ENCODE measurements at places on chromosomes 6 and 20.

- no peak for DNase-seq
Observed at GRCh38 chr6:48714250-48714649, 603.3 kb upstream of the PTCHD4 start.

- DNase-seq, result no peak
Observed at GRCh38 chr6:53090576-53090975, 25.4 kb downstream of the FBXO9 start.

- peak; percentile 17 for DNase-seq
Observed at GRCh38 chr6:139540276-139540675, 165.8 kb upstream of the CITED2 start.

DNA sequence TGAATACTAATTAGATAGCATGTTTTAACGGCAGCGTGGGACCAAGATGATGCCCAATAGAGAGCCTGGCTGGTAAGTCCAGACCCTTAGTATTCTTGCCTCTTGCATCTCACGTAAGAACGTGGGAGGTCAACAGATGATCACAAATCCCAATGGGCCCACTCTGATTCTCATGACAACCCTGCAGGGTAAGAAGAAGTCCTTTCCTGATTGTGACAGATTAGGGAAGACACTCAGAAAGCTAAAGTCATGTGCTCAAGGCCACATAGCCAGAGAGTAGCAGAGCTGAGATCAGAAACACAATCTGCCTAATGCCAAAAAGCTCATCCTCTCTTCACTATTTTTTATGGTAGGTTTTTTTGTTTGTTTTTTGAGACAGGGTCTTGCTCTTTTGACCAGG is 103.8 kb downstream of the RALGAPA2 start:
- no peak for DNase-seq

- no peak for DNase-seq
Observed at GRCh38 chr20:63085151-63085861, 78.5 kb upstream of the BHLHE23 start.

DNA sequence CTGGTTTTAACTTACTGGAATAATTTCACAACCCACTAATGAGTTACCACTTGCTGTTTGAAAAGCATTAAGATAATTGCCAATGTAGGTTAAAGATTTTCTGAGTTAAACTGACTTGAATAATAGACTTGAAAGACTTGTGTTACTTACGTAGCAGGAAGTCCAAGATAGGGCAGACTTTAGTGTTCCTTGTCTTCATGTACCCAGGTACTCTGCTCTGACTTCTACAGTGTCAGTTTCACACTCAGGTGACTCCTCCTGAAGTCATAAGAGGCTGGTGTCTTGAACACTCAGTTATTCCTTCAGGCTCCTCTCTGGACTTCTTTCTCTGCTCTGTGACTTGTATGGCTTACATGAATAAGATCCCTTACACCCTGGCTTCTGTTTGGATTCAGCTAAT is 76.3 kb upstream of the SGK1 start:
- no peak for DNase-seq

GRCh38 chr6:128415387-128415786 is 105.0 kb downstream of the PTPRK start:
- no peak for DNase-seq

GRCh38 chr20:40441771-40442170 is 247.3 kb downstream of the MAFB start:
- no peak for DNase-seq

DNA sequence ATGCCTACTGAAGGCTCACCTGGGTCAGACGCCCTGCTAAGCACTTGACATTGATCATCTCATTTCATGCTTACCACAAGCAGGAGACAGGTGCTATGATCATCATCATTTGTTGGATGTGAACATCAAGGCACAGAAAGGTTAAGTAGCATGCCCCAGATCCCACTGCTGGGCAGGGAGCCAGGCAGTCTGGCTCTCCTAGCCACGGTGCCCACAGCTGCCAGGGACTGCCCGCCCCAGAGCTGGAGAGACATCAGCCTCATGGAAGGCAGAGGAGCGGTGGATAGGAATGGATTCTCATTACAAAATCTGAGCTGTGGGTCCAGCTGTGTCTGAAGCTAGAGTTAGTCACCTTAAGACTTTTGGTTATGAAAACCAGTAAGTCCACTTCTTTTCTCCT is 3.6 kb downstream of the SULF2 start:
- no peak for DNase-seq

DNA sequence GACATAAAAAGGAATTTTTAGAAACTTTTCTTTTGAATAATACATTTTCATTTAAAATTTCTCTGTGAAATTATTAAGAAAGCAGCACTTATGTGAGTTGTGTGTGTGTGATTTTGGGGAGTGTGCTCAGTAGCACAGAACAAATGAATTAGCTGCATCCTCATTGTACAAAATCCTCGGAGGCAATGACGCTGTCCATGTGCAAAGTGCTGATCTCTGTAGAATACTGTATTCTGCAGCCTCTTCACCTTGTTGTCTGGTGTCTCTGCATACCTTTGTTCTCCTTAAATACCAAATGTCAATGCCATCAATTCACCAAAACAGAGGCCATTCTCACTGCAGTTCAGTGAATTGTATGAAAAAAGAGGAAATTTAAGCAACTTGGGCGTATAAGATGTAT is 838.4 kb downstream of the QKI start:
- no peak for DNase-seq

GRCh38 chr6:16683641-16684194 is 77.5 kb downstream of the ATXN1 start:
- no peak for DNase-seq

DNA sequence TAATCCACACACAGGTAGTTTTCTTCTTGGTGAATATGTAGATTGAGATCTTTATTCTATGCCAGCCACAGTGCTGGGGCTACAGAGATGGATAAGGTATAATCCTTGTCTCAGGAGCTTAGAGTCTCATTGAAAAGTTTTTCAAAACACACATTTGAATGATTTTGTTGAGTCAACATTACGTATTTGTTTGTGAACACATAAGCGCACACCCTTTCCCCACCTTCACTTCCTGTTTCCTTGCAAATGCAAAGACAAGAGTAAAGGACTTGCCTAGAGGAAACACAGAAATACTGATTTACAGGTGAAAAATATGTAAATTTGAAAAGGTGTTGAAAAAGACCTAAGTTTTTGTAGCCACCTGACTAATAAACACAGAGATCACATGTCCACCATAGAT is 27.8 kb downstream of the VAPB start:
- DNase-seq, result no peak

DNA sequence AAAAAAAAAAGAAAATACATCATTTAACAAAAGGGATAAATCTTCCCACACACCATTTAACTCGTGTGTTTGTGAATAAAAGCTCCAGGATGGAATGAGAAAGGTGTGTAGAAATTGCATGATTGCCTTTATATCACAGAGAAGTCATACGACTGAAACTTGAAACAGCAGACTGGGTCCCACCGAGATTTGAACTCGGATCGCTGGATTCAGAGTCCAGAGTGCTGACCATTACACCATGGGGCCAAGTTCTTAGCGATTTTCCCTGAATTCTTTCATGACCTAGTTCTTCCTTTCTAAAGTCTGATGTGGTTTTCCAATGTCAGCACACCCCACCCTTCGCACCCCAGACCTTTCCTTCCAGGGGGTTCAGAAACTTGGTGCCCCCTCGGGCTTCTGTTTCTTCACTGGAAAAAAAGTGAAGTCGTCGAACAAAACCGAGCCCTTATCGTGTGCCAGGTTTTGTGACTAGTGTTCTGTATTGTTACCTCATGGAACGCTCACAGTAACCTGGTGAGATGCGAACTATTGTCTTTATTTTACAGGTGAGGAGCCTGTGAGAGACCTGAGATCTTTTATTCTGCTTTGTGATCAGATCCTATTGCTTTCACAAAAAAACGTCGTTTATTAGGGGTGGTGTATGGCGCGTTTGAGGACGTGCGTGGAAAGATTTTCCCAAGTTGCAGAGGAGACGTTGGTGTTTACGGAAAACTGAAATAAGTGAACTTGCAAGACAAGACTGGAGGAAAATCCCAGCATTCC is 120.8 kb downstream of the OR2B2 start:
- no peak for DNase-seq

DNA sequence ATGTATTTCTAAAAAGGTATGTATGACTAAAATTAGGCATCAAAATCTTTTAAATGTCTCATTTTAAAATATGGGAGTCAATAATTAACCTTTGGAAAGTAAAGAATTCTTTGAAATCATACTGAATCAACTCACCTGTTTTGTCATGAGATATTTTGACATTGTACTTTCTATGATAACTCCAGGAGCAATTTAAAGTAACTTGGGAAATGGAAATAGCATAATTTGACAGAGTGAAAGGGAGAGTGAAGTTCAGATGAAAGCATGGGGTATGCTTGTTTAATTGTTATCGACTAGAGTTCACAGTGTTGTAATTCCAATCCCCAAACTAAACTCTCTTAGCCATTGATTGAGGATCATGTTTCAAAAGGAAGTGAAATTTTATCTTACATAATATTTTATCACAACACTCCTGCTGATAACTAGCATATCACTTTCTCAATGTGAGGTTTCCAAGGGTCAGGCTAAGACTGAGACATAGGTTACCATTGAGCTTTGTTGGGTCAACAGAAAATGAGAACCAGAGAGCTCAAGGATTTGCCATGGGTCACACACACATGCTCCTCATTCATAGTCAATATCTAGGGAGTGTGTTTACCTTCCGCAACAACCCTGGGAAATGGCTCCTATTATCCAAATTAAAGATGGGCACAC is 2.3 kb downstream of the GSTA1 start:
- no peak for DNase-seq

- no peak for DNase-seq
Observed at GRCh38 chr6:44897316-44897715, 430.8 kb upstream of the RUNX2 start.

GRCh38 chr6:2914318-2914660 is 11.2 kb upstream of the SERPINB9 start:
- DNase-seq, result no peak

DNA sequence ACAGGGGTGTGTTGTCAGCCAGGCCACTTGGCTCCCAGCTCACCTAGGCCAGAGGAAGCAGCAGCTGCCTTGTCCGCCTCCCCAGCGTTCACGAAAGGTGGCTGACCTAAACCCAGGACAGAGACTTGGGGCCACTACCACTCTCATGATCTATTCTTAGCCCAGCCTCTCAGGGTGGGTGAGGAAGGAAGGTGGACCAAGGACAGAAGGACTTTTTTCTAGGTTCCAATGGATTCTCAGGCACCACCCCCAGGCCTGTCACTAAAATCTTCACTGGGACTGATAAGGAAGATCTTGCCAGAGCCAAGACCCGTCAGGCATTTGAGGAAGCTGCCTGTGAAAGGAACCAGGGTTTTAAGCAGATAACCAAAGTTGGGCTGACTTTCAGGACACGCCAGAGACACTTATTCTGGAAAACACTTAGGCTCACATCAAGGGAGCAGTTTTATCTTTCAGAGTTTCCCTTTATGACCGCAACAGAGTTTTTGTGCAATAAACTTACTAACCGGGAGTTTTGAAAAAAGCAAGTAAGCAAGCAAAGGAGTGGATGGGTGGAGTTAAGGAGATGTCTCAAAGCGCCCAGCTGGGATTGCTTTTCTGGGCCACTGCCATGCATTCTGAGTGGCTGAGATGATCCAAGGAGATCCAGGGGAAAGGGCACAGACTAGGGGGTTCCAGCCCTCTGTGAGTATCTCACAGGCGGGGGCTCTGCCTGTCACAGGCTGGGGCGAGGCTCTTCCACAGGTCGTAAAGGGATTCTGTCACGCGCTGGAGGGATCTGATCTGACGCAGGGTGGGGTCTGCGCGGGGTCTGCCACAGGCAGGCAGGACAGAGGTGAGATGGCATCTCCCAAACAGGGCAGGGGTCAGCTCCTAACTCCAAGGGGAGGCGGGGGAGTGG is 989 bp downstream of the FITM2 start:
- no peak for DNase-seq

GRCh38 chr20:45157962-45158361 is 16.7 kb upstream of the PI3 start:
- DNase-seq, result no peak

DNA sequence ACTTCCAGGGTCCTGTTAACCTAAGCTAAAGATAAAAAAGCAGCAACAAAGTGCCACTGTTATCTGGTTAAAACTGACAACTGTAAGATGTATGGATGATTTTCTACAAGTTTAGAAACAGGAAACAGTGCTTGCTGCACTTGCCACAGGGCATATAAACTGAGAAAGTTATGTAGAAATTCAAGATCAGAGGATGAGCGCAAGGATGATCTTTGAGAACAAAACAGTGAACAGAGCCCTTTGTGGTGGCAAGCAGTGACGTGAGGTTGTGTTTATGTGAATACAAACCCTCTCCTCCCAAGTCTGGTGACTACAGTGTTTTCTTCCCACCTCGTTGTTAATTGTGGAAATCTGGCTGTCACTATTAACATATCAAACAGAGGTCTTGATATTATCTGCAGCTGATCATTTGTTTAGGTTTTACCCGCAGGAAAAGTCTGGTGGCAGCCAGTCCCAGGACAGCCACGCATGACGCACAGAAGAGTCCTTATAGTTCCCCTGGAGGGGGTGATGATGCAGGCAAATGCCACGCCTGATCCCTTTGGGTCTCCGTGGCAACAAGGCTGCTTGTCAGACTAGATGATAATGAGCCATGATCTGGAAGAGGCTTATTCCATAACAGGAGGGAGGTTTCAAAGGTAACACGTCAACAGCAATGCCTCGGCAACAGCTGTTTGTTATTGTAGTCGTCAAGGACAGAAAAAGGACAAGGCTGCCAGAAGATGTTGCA is 43.1 kb upstream of the TNFAIP3 start:
- DNase-seq, result peak; percentile 100

DNA sequence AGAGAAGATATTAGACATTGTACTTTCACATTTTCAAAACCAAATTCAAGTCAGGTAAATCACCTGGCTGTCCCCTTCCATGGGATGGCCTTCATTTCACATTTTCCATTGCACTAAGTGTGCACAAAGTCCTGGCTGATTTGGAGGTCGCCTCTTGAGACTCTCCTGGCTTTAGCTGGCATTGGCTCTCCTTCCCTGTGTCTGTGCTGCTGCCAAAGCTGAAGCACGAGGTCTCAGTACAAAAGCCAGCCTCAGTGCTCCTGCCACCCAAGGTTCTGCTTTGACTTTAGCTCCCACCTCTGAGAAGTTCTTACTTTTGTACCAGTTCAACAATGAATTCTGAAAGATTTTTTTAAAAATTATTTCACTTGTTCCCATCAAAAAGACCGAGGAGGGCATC is 289.2 kb upstream of the CNR1 start:
- DNase-seq, result no peak

DNA sequence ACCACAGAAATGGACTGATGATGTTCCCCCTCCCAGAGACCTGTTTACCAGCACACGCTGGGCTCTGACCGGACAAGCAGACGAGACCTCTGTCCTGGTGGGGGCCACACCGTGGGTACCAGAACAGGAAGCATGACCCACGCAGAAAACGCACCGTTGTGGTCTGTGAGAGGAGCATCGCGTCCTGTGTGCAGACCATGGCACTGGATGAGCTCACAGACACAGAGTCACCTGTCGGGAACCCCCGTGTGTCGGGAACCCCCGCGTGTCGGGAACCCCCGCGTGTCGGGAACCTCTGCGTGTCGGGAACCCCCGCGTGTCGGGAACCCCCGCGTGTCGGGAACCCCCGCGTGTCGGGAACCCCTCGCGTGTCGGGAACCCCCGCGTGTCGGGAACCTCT is 37.4 kb downstream of the MYT1 start:
- DNase-seq, result no peak
